ENCODE measurements at places on chromosomes 16 and 17. TPM values are rescaled to one million over a fixed set of nuclear protein-coding genes. Genes with fewer than 3 reads are reported as not detected.

The PLA2G10 gene
- total RNA-seq = not detected

The TCF25 gene
- 138 TPM for total RNA-seq

The GOSR1 gene
- 33.6 TPM for total RNA-seq

The SLC5A11 gene
- total RNA-seq = not detected

The TBC1D24 gene
- 28.8 TPM for total RNA-seq

The CLEC16A gene
- 17.0 TPM for total RNA-seq

The MYH1 gene
- total RNA-seq = not detected

The C17orf78 gene
- not detected for total RNA-seq

The KRT31 gene
- not detected for total RNA-seq

The KRTAP9-4 gene
- not detected for total RNA-seq

The FAM171A2 gene
- 4.5 TPM for total RNA-seq

The HCRT gene
- total RNA-seq = not detected

The MC1R gene
- total RNA-seq = 7.9 TPM

The HGS gene
- total RNA-seq = 112 TPM

The SOST gene
- total RNA-seq = 8.8 TPM

The MT1E gene
- 86.1 TPM for total RNA-seq

The HBA2 gene
- not detected for total RNA-seq

The TBC1D10B gene
- 42.3 TPM for total RNA-seq

The MPP2 gene
- 5.1 TPM for total RNA-seq

The CLEC18A gene
- total RNA-seq = 0.86 TPM

The RPS15A gene
- total RNA-seq = 1,154 TPM

The TPSAB1 gene
- not detected for total RNA-seq

The PRDM7 gene
- not detected for total RNA-seq

The WNT9B gene
- not detected for total RNA-seq

The OR3A2 gene
- 0.20 TPM for total RNA-seq

The GP1BA gene
- total RNA-seq = not detected
